Activated T-cell treated with anti-CD3 and anti-CD28 coated beads, Interleukin-2, amount 50 U/mL, for 72 hours (primary cell): ENCODE measurements at places on chromosomes 1 and 21.

DNA sequence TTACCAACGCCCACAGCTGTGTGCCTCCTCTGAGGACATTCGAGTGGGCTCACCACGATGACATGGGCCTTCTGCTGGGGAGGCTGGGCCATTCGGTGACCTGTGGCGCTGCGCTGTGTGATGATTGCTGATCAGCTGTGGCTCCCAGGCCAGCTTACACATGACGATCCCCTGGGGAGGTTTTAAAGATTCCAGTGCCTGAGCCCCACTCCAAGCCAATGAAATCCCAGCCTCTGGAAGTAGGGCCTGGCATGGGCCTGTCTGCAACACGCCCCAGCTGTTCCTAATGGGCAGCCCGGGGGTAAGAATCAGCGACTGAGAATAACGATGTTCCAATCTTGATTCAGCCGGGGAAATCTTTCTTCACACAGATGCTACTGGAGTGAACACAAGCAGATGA, 153.7 kb downstream of the KCNJ6 start:
- DNase-seq = no peak

DNA sequence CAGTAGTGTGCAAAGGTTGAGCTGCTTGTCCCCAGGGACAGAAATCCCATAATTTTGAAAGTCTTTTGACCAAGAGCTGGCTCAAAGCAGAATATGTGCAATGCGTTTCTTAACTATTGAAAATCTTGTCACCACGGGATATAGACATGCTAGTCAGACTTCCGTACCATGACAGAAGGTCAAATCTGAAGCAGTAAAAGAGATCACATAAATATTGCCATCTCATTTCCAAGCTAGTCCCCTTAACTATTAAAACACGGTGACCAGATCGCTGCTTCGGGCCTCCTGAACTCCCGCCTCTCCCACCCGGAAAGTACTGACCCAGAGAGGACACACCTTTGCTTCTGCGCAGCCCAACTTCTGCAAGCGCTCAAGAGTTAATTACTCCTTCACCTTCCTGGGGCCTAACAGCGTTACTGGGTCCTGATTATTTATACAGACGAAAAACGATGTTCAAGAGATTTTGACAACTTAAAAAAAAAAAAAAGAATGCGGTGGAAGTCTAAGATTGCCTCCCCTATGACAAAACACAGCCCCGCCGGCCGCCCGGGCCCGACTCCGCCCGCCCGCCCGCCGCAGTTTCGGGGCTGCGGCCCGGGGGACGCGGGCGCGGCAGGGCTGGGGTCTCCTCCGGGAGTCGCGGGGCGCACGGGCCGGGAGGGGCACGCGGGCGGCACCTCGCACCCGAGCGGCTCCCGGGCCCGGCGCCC, 692 bp downstream of the SORT1 start:
- DNase-seq = no peak

DNA sequence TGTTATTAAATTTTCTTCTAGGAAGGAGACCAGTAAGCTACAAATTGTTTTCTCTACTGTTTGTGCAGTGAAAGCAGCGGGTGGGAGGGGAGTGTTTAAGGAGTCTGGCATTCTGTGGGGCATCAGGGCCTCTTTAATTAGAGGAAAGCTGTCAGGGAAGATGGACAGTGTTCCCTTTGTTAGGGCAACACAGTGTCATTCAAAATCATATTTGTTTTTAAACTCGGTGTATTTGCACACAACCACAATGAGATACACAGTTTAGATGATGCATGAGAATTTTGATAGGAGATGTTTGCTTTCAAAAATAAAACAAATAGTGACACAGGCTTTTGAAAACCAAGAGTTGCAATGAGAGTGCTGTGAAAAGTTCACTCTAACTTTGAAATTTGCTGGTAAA, 15.1 kb upstream of the ST6GALNAC3 start:
- no peak for DNase-seq

GRCh38 chr1:7298749-7299151, 472.3 kb upstream of the VAMP3 start:
- no peak for DNase-seq

DNA sequence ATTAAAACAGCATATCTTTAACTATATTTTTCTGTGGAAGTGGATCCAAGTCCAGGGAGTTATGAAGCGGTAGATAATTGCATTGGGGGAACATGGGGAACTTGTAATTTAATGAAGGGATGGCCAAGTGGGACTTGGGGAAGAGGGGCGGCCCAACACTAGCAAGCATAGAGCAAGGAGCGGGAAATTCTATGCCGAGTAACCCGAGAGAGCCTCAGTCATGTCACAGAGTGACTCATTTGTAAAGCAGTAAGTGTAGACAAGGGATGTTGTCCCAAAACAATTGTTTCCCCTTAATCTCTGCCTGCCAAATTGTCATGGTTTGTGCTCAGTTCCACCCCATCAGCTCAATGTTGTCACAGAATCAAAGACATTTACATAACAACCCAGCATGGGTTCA, 620.1 kb downstream of the AJAP1 start:
- DNase-seq = no peak

- DNase-seq = no peak
Observed at GRCh38 chr21:32533611-32534010, 51.7 kb downstream of the TCP10L start.
